Epithelial cell of proximal tubule (primary cell): ENCODE measurements at places on chromosomes 13 and 19. TPM values are rescaled to one million over a fixed set of nuclear protein-coding genes. Genes with fewer than 3 reads are reported as not detected.

DNA sequence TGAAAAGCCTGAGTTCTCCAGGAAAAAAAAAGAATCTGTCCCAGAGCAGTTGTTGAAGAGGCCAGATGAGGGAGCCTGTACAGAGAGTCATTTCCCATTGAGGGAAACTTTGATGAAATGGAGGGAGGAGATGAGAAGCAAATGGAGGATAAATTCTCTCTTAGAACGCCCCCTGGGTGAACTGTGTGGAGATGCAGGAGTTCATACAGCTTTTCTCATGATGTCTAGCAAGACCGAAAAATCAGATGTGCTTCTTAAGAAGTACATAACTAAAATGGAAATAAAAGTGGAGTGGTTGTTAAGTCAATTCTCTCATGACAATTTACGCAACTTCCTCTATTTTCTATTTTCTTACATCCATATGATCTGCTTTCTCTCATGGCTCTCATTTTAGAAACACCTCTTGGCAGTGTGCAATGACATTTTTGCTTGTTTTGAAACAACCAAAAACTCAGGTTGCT lies 1263.1 kb downstream of the PCDH9 start:
- DNase-seq, result peak; percentile 16

DNA sequence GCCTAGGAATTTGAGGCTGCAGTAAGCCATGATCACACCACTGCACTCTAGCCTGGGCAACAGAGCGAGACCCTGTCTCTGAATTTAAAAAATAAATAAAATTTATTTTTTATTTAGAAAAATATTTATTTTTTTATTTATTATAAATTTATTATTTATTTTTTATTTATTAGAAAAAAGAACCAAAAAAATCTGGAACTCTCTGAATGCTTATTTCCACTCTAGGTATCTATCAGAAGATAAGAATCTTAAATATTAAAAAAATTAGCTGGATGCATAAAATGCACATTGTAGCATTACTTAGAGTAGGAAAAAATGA lies 82.8 kb downstream of the CDADC1 start:
- no peak for DNase-seq

Gene VWA8
- 9.8 and 12.7 TPM in 2 replicates for total RNA-seq

DNA sequence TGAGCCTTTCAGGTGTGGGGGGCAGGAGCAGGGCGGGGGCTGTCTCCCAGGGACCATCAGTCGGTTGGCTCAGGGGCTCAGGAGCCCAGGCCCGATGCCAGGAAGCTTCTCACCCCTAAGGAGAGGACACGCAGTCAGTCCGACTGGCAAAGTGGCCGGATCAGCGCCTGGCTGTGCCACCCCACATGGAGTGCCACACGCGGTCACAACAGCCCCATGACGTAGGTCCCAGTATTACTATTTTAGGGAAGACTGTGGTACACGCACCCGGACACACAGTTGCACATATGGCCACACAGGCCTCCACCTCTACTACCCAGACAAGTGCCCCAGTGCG lies 29.3 kb upstream of the GRTP1 start:
- DNase-seq, result no peak

DNA sequence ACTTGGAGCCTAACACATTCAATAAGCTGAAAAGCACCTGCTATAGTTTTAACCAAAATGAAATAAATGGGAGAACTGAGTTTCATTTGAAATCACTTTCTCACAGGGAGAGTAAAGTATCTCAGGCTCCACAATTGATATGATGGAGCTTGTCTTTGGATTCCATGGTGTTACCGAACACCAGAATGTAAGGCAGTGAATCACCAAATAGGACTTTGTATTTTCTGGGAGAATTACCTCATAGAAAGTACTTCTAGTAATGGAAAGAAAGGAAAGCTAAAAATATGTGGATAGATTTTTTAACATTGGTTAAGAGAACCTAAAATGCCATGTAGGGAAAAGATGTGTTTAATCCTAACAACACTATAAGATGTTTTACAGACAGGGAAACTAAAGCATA lies 123.6 kb downstream of the NALCN start:
- no peak for DNase-seq

Gene PDE4C
- total RNA-seq, result 0.63 TPM in 1 of 2 replicates, not detected in the other

DNA sequence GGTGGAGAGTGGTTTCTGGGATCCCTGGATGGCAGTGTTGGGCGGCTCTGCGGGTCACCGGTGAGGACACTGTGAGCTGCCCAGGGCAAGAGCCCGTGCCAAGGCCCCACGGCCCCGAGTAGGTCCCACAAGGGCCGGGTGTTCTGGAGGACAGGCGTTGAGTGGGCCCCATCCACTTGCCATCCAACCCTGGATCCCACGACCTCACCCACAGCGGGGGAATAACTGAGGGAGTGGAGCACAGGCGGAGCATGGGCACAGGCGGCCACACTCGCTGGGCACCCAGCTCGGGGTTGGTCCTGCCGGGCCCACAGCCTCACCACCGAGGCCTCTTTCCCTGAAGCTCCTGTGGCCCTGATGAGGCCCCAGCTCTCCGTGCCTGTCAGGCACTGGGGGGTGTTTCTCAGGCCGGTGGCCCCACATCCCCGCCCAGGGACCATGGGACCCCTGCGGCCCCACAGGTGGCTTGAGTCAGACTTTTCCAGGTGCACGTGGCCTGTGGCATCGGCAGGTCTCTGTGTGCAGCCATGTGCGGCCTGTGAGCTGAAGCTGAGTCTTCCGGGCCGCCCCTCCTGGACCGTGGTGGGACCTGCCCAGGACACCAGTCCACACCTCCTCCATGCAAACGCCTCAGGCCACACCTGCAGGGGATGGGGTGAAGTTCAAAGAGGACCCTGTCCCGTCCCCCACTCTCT lies 16.6 kb downstream of the TMEM255B start:
- DNase-seq, result no peak

Gene ZNF681
- 3.1 and 3.5 TPM in 2 replicates for total RNA-seq

Gene ZNF846
- total RNA-seq, result 3.8 and 7.7 TPM in 2 replicates

Gene RASAL3
- total RNA-seq, result not detected in 2 replicates

Gene EHD2
- 33.6 and 58.9 TPM in 2 replicates for total RNA-seq

- no peak for DNase-seq
These were observed 589 bp downstream of the POLR1G start for GRCh38 chr19:45407091-45407375.

DNA sequence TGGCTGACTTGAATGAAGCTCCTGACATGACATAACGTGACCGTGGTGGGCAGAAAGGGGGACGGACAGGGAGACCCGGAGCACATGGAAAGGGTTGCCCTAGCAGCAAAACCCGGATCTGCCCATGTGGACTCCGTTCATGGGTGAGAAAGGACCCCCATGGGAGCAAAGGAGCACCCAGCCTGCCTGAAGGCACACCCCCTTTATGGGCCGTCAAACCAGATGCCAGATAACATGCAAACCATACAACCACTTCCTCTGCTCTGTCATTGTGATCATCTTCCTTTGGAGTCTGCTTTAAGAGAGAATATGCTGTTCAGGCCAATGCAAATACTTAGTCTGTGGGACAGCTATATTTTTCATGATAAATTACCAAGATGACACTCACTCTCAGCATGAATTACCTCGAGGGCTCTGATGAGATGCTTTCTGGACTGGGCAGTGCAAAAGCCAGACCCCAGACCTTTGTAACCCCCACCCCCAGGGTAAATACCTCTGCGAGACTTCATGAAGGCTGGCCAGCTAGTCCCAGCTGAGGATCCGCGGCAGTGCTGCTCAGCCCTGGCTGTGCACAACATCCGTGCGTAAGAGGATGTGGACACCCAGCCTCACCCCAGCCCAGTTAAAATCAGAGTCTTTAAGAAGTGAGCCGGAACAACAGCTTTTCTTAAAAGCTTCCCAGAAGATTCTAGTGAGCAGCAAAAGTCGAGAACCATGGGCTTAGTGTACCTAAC lies 126.6 kb downstream of the USP12 start:
- DNase-seq, result no peak

GRCh38 chr13:98937911-98938381 lies 39.9 kb downstream of the DOCK9 start:
- no peak for DNase-seq

DNA sequence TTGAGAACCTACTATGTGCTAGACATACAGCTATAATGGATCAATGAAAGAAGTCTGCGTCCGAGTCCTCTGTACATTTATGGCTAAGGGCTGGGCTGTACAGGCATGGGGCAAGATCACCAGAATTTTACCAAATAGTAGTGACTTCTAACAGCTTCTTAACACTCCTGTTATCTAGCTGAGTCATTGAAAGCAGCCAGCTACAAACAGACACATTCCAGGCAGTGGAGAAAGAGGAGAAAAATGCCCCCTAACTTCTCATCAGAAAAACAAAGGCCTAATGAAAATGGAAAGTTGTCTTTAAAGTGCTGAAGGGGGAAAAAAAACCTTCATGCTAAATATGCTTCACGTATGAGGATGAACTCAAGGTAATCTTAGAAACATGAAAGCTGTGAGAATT lies 14.3 kb upstream of the ZNF667 start:
- no peak for DNase-seq

GRCh38 chr13:30726192-30726591 lies 9.2 kb upstream of the ALOX5AP start:
- DNase-seq, result no peak

Gene IGFL3
- not detected in 2 replicates for total RNA-seq

GRCh38 chr13:75327135-75327510 lies 154.8 kb downstream of the TBC1D4 start:
- no peak for DNase-seq

Gene ZNF177
- 0.92 and 1.2 TPM in 2 replicates for total RNA-seq

- no peak for DNase-seq
These were observed 21.4 kb downstream of the ZNF175 start for GRCh38 chr19:51592521-51592920.

DNA sequence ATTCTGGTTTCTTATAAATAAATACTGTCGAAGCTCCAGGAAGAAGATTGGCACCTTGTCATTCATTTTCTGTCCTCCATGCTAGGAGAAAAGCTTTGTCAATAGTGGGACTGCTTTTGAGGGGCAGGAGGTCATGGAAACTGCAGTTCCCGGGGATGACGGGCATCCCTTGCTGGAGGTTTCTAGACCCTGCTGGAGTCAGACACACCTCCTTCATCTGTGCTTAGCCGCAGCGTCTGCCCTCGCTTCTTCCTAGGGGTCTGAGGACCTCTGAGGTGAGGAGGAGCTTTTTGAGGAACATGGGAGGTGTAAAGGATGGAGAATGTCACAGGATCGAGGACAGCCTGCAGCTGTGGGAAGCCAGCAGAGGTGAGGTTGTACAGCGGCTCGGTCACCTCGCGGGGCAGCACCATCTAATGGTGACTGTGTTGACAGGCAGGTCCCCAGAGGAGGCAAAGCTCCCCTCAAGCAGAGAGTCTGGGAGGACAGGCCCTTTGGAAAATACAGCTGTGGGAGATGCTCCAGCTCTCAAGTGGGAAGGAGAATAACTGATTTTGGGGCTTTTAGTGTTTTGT lies 172.7 kb upstream of the RNF113B start:
- no peak for DNase-seq

DNA sequence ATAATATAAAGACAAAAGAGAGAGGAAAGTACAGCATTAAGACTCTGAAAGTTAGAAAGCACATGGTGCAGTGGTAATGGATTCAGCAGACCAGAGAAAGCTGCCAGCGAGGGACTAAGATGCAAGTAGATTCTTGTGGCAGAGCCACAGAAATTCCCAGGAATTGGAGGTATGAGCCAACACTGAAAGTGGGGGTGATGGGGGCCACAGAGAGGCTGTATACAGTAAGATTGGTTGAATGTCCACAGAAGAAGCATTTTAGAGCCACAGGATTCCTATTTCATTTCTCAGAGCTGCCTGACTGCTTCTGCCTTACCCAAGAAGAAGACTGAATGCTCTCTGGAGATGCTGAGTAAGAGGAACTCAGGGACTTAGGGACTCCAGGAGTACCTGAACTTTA lies 295.0 kb downstream of the LMO7 start:
- DNase-seq, result no peak

DNA sequence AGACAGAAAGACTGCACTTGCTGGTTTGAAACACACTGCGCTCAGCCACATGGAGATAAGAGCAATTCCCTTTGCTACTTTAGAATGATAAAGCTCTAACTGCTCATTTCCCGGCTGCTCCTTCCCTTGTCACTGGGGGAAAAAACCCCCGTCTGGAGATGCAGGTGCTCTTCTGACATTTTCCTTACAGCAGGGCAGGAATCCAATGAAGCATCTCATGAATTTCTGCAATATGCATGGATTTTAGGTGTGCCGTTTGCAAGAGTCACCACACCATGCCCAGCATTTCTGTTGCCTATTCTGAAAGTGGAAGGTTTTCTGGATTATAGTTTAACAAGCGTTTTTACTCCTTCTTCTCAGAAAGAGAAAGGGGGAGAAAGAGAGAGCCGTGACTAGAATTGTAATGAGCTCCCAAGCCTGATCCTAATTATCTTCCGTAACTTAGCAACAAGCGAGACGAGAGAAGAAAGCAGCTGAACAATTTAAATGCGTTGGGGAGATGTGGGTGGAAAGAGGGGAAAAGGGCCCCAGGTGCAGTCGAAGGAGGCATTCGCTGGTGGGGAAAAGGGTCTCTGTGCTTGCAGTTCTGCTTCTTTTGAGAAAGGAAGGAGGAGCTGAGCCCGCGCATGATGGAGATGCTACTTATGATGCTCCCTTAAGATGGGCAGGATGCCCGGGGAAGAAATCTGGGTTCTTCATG lies 76.6 kb upstream of the SPATA13 start:
- no peak for DNase-seq

DNA sequence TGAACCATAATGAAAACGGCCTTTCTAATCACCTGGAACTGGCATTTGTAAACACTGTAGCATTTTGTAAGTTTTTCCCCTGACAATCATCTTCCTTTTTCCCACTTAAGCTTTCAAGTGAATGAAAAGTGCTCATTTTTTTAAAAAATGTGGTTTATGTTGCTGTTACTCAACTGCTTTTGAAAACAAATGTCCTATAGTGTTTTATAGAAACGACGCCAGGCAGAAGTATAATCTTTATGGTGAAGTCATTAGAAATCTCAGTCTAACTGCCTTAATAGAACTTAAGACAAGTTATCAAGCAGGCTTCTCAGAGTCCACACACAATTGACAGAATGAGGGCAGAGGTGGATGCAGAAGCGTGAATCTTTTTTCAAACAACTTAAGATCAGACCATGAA lies 442.3 kb downstream of the KLF12 start:
- no peak for DNase-seq

Gene RASGRP4
- total RNA-seq, result not detected in 2 replicates

Gene NANOS3
- total RNA-seq, result not detected in 2 replicates

Gene CRX
- total RNA-seq, result not detected in 2 replicates

Gene LGI4
- not detected in 2 replicates for total RNA-seq

DNA sequence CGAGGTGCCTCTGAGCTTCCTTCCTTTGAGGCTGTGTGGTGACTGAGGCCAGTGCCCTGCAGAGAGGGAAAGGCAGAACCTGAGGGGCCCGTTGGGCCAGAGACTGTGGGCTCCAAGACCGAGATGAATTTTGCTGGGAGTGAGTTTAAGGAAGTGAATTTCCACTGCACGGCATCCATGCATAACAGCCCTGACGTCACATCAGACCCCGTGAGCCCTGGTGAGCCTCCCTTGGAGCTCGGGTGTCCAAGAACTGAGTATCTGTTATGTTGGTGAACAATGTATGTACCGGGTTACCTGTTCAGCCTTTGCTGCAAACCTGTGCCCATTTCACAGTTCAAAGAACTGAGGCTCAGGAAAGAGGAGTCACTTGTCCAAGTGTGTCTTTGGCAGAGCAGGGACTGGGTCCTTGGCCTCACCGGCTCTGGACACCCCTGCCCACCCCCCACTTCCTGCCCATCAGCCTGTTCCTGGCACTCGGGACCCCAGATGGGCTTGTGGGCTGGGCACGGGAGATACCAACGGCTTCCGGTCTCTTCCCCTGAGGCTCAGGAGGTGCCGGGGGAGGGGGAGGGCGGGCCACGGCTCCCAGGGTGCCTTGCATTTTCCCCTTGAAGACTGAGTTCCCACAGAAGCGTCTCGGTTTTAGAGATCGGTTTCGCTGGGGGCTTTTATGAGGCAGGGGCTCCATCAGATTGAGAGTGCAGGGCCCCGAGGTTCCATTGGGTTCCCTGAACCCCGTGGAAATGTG lies 33.7 kb downstream of the NFILZ start:
- no peak for DNase-seq

Gene LRRC8E
- 11.9 and 18.9 TPM in 2 replicates for total RNA-seq
